ENCODE measurements at places on chromosomes 4 and X.

DNA sequence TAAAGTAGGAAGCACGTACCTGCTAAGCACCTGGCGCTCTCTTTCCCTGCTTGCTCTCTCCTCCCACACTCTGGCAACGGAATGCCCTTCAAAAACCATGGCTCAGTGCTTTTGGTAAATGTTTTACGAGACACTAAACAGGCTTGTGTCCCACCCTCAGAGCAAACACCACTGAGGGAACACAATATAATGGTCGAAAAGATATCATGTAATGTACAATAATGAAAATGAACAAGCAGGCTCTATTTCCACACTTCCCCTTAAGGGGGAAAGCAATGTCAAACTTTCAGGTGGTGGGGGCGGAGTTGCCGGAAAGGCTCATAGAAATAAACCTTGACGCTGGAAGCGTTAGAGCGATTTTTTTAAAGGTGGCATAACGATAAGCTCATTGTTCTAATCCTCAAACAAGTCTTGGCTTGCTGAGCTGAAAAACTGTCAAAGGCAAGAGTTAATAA is 115.1 kb downstream of the RBM47 start:
- DNase-seq = no peak

- no peak for DNase-seq
Measured at GRCh38 chr4:170875868-170876267, 786.1 kb upstream of the AADAT start.

DNA sequence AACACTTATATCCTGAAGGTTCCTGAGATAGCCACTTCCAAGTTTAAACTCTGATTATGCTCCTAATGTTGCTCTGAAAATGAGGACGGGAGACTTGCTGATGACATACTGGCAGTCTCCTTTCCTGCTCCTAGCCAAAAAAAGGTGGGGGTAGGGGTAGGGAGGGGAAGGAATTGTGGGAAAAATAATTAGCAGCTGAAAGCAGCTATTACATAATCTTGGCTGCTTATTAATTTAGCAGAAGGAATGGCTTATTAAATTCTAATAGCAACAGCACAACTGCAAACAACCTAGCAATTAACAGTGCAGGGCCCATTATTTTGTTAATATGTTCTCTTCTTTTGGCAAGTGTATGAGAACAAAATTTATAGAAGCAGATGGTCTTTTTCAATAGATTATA is 2.0 kb upstream of the AP1S2 start:
- no peak for DNase-seq

GRCh38 chr4:73055241-73055897 is 14.1 kb downstream of the COX18 start:
- no peak for DNase-seq

- DNase-seq = no peak
Measured at GRCh38 chrX:10509397-10509796, 111.0 kb downstream of the MID1 start.

DNA sequence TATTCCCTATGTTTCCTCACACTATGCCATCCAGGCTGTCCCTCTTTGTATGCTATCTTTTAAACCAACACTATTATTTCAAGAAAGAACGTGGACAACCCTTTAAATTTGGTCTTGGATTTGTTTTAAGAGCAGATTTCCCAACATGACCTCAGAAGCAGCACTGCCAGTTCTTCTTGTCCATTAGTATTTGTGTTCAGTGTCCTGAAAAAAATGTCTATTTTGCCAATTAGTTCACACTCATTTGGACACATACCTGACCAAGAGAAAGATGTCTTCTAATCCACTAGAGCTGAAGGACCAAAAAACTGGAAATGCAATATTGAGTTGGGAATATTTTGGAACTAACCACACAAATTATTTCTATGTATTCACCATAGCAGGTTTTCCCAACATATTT is 223.2 kb upstream of the CNKSR2 start:
- DNase-seq = no peak

DNA sequence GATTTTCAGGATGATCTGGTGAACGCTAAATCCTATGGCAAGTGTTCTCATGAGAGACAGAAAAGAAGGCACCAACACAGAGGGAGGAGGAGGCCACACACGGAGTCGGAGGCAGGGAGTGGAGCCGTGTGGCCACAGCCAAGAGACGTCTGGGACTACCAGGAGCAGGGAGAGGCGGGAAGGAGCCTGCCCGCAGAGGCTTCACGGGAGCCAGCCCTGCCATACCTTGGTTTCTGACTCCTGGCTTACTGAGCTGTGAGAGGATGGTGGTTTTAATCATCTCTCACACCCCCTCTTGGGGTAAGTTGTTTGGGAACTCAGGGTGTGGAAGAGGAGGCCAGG is 33.5 kb upstream of the GPR78 start:
- no peak for DNase-seq

GRCh38 chrX:122816288-122816687 is 367.8 kb upstream of the GRIA3 start:
- DNase-seq = no peak

DNA sequence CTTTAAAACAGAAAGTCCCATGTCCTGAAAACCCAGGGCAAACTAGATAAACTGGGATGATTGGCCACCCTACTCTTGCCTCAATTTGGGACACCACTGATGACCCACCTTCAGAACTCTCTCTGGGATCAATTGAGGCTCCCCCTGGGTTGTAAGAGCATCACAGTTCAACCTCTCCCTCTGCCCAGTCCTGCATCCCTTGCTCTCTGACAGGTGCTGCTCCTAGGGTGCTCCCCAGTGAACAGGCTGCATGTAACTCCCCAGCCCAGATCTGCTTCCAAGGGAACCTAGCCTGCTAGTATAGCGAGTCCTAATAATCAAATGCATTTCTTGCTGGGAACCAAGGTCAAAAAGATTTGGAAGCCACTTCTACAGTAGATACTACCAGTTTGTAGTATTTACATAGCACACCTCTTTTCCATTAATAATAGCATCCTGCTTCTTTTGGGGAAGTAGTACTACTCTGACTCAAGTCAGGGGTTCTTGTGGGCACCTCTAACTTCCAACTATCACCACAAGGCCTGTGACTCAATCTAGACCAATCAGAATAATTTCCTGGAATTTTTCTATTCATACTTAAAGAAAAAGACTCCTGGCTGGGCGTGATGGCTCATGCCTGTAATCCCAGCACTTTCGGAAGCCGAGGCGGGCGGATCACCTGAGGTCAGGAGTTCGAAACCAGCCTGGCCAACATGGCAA is 42.1 kb upstream of the SPINK2 start:
- DNase-seq = no peak

GRCh38 chr4:10115797-10116568 is 616 bp downstream of the WDR1 start:
- DNase-seq = no peak

DNA sequence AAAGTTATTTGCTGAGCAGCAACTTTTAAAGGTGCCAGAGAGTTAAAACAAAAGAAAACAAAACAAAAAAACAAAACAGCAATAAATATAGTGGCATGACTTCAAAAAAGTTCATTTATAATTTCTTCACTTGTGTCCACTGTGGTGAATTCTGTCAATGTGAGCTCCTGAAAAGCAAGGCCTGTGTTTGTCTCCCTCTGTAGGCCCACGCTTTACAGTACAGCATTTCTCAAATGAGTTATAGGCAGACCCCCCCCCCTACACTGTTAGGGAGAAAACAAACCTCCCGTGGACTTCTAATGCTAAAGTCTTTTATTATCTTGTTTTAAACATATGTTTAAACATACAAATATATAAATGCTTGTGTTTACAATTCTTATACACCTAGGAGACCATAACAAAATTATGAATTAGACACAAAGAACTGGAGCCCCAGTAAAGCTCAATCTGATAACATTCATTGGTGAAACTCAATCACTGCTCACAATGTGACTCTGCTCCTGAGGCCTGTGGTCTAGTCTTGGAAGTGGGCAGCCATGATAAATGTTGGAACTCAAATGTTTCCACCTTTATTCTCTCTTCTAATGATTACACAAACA is 47.0 kb upstream of the SCOC start:
- peak; percentile 44 for DNase-seq

DNA sequence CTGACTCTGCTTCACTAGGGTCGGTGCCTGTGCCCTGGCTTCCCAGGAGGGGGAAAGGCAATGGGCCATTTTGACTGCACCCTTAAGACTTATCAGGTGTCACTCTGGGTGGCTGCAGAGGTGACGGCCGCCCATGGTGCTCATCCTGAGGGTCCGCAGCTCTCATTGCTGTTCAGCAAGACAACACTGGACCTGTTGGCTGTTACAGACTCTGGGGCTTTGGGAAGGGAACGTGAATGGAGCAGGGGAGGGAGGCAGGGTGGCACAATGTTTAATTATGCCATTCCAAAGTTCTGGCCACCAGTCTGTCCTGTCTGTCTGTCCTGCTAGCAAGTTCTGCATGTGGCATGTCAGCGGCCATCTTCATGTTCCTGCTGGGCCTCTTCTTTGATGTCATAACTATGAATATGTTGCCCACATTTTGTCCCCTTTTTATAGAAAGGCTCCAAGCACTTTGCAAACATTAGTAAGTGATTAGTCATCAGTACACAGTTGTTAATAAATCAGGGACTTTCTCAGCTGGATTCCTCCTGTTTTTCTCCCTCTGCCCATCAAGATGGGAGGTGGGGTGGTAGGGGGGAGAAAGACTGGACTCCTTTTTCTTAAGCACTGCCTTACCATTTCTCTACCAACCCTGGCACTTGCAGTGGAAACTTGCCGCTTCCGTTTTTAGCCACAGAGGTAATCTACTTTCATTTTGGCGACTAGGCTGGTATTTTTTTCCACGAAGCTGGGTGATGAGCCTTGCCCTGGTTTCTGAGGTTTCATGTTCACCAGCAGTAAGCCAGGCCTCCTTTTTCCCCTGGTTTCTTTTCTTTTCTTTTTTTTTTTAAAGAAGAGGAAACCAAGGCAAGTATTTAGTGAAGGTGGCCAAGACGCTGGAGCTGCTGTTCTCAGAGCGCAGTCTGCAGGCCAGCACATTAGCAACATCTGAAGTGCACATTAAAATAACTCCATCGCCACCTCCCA is 88.6 kb upstream of the TRIM2 start:
- peak; percentile 75 for DNase-seq

- DNase-seq = peak; percentile 27
Measured at GRCh38 chrX:63506320-63506719, 155.2 kb upstream of the SPIN4 start.

DNA sequence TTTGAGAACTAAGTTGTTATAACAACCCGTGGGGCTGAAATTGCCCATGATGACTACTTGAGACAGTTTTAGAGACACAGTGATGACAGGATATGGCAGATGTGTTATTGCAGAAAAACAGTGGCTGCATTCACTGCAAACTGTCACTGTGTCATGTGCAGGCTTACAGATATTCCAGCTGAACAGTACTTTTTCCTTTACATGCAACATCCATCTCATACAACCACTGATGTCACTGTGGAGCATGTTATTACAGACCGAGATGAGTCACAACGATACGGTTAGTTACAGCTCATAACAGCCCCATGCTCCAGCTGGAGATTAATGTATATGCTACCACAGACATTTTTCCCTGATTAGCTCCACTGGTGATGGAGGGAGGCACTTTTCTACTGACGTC is 207.4 kb downstream of the TMA16 start:
- DNase-seq = no peak

DNA sequence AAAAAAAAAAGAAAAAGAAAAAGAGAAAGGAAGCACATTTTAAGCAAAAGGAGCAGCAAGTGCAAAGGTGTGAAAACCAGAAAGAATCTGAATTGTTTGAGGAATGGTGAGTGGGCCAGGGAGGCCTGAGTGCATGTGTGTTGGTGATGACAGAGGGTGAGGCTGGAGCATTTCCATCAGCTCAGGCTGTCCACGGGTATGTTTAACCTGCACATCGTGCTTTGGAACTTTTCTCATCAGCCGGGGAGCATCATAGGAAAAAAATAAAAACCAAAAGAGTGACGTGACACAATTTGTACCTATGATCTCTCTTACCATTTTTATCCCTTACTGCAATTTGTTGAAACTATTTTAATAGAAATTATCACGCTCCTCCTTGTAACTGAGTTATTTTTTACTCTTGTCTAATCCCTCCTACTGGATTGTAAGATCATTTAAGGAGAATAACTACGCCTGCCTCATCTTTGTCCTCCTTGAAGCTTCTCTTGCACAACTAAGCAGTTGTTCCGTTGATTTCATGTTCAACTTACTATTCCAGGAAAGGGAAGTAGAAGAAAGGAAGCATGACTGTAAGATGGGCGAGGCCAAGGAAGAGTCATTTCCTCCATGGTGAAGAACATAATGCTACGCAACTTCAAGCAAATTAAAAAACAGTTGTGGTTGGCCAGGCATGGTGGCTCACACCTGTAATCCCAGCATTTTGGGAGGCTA is 7.0 kb downstream of the PALLD start:
- DNase-seq = no peak

GRCh38 chr4:176376032-176376614 is 56.4 kb downstream of the SPCS3 start:
- DNase-seq = peak; percentile 35

DNA sequence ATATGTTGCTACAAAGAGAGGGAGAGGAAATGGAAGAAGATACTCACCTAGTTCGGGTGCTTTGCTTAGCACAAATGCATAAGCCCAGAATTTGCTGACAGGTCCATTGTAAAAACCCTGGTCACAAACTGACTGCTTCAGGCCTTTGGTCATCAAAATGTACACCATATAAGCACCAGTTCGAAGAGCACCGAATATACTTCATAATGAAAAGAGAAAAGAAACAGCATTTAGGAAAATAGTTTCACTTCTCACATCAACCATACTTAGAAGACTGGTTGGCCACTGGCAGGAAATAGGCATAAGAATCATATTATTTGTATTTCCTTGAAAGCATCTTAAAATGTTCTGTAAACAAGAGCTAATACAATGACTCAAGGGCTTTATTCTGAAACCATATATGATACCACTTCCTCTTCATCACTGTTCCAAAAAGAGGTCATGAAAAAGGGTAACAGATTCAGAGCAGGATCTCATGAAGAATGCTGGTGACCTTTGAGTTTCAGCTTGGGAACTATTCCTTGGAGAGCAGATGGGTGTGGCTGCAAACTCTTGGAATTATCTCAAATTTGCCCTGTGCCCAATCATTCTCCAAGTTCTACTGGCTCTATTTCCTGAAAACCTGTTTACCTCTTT is 138.7 kb downstream of the ELOVL6 start:
- no peak for DNase-seq

DNA sequence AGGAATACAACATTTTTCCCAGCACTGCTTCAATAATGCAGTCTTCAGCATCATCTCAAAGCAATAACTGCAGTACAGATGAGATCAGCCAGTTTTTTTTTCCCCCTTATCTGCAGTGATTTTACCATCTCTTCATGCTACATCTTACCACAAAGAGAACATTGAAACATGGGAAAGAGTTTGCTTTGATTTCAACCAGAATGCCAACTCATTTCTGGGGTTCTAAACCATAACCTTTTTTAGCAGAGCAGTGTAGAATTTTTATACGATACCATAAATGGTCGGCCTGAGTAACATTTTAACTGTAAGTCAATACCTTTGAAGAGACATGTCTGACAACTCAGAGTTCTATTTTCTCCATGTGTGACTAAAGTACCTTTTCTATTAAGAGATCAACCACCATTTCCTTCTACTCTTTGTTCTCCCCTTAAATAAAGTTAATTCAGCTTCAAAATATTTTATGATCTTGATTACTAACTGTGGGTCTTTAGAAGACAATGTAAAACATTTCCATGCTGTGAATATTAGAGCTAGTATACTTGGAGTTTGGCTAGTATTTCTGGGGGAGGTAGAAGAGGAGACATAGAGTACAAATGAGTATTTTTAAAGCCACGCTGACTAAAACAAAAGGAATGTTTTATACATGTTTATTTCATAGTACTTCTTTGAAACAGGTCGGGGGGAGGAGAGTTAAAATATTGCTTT is 69.1 kb downstream of the TET2 start:
- DNase-seq = no peak

GRCh38 chrX:6175914-6176313 is 52.8 kb downstream of the NLGN4X start:
- DNase-seq = no peak

Measured in hematopoietic multipotent progenitor cell (in vitro differentiated cells).